Activated naive CD4-positive, alpha-beta T cell treated with anti-CD3 and anti-CD28 coated beads, Interleukin-2, amount 50 U/mL, for 72 hours (primary cell): ENCODE measurements at places on chromosomes 12 and 14. TPM values are rescaled to one million over a fixed set of nuclear protein-coding genes. Genes with fewer than 3 reads are reported as not detected.

DNA sequence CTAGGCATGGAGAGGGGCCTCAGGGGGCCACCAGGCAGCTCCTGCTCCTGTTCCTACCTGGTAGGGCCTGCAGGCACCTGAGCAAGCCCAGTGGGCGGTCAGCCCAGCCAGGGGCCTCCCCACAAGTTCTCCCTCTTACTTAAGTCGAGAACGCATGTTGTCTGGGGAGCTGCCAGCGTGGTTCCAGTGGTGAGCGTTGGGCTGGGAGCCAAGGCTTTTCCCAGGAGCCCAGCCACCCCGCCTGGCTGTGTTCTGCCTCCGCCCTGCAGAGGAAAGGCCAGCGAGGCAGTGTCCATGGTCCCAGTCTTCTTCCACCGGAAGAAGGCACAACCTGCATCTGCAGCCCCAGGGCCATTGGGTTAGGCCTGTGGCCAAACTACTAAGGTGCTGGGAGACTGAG lies 1.4 kb downstream of the C14orf180 start:
- DNase-seq, result no peak

DNA sequence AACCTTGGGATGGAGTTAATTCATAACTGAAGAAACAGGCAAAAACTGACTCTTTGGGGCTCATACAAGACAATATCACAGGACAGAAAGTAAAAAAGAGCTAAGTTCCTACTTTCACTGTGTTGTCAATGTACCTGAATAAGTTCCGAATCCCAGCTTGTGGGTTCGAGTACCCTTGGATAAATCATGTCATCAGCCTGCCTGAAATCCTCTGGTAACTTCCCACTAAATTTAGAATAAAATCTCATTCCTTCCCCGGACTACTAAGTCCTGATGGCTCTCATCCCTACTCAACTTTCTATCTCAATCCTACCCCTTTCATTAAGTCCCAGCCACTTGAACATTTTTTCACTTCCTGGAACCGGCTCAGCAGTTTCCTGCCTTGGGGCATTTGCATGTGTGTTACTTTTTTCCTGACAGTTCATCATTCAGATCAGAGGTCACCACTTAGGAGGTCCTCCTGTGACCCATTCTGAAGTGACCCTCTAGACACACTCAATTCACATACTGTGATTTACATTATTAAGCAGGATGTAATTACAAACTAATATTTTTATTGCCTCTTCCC lies 12.7 kb downstream of the ERP29 start:
- DNase-seq, result no peak

Gene ENDOU
- total RNA-seq, result not detected

Gene C12orf54
- total RNA-seq, result not detected

GRCh38 chr14:58787592-58787991 lies 149.8 kb downstream of the DACT1 start:
- DNase-seq, result no peak

DNA sequence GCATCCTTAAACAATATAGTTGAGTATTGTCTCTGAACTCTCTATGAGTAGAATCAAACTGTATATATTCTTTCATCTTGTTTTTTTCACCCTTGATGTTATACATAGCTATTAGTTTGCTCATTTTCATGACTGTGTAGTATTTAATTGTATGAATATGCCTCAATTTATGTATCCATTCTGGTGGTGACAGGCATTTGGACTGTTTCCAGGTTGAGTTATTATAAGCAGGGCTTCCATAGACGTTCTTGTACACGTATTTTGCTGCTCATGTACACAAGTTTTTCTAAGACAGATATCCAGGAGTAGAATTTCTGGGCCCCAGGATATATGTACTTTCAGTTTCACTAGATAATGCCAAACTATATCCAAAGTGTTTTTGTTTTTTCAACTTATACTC lies 211.4 kb downstream of the NTF3 start:
- no peak for DNase-seq

Gene NR1H4
- not detected for total RNA-seq

DNA sequence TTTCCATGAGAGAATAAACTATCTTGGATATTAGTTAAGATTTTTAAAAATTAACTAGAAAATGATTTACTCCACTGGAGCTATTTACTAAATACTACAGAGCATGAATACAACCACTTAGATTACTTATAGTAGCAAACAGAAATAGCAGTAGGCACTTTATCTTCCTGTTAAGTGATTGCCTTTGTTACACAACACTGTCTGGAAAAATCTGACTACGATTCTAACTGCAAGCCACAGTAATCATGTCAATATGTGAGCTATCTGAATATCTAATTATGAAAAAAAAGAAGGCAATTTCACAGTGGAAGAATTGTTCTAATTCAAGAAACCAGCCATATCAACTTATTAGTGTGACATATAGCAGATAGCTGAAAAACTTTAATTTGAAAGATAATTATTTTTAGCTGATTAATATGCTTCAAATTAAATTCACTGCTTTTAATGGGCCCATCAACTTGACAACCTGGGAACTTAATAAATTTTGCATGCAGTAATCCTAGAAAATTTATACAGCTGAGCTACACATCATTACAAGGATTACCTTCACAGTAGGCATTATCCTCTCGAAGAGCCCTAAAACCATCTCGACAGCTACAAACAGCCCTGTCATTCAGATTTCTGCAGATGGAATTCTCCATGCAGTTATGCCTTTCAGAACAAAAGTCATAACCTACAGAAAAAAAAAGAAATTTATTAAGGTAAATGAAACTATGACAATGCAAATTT lies 172.8 kb downstream of the NELL2 start:
- DNase-seq, result no peak

- DNase-seq, result no peak
Measured at GRCh38 chr14:65936342-65936975, 523.9 kb downstream of the FUT8 start.

DNA sequence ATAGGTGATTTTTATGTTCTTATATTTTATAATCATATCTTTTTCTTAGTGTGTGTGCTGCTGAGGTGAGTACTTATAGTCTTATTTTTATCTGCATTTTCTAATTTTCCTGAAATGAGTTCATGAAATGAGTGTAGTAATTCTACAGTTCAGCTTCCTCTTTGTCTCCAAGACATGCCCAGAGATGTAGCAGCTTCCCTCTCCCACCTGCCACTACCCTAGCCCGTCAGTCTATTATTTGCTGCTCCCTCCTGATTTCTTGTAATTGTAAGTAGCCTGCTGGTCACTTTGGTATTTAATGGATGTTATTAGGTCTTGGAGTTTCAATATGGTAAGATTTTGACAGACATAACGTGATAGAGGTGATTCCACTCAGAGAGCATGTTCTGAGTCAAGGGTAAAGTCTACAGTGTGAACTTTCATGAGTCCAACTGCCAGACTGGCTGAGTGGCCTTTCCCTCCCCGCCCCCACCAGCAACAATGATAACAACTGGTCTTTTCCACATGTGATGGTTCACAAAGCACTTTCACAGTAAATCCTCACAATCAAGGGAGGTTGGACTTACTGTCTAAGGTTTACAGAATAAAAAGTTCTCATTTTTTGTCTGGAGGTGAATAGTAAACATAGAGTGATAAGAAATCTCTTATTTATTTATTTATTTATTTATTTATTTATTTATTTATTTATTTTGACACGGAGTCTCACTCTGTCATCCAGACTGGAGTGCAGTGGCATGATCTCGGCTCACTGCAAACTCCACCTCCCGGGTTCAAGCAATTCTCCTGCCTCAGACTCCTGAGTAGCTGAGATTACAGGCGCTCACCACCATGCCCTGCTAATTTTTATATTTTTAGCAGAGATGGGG lies 4.2 kb upstream of the RIPK3 start:
- DNase-seq, result no peak
